ENCODE measurements at places on chromosomes 2 and 18.
A peak's percentile ranks its signal among the peaks of the same experiment; 100 is the strongest.

- H3K4me1 ChIP-seq, result no peaks in the 10 kb centered on the region
- H3K36me3 ChIP-seq, result no peaks in the 10 kb centered on the region
- no peak for DNase-seq
- no peak overlapping the region for H3K27ac ChIP-seq
- no peaks in the 10 kb centered on the region for H3K27me3 ChIP-seq
These were observed 76.8 kb downstream of the MAPRE2 start for GRCh38 chr18:35117951-35118411.

DNA sequence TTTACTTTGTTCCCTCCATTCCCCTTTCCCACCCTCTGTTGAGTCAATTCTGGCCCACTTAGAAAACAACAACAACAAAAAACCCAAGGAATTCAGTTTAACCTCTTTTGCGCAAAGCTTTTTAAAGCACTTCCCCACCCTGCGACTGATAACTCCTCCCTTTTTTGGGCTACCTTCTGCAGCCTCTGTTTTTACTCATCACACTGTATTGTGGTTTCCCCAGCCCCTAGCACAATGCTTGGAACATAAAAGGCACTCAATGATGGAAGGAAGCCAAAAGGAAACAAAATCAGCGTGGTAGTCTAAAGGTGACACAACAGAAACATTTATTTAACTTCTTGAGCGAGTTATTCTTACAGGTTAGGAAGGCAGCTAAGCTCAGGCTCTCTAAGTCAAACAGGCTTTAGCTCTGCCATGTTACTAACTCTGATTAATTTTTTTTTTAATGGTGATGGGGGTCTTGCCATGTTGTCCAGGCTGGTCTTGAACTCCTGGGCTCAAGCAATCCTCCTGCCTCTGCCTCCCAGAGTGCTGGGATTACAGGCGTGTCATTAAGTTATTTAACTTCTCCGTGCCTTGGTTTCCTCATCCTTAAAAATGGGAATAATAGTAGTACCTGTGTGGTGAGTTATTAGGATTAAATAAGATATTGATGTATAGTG lies 1.3 kb downstream of the CEP68 start:
- peaks cover 6% of the 10 kb centered on the region for H3K36me3 ChIP-seq
- H3K4me1 ChIP-seq, result peaks cover 9% of the 10 kb centered on the region
- peak overlapping the region; percentile 61 for H3K4me3 ChIP-seq
- peak overlapping the region; percentile 85 for H3K27ac ChIP-seq
- no peak for DNase-seq
- H3K27me3 ChIP-seq, result no peaks in the 10 kb centered on the region

GRCh38 chr2:31365834-31366505 lies 48.6 kb downstream of the XDH start:
- no peaks in the 10 kb centered on the region for H3K4me1 ChIP-seq
- H3K27ac ChIP-seq, result no peak overlapping the region
- no peaks in the 10 kb centered on the region for H3K27me3 ChIP-seq

GRCh38 chr2:4130651-4131050 lies 427.3 kb downstream of the DCDC2C start:
- DNase-seq, result no peak
- H3K4me3 ChIP-seq, result no peak overlapping the region
- H3K4me1 ChIP-seq, result no peaks in the 10 kb centered on the region
- no peaks in the 10 kb centered on the region for H3K36me3 ChIP-seq

DNA sequence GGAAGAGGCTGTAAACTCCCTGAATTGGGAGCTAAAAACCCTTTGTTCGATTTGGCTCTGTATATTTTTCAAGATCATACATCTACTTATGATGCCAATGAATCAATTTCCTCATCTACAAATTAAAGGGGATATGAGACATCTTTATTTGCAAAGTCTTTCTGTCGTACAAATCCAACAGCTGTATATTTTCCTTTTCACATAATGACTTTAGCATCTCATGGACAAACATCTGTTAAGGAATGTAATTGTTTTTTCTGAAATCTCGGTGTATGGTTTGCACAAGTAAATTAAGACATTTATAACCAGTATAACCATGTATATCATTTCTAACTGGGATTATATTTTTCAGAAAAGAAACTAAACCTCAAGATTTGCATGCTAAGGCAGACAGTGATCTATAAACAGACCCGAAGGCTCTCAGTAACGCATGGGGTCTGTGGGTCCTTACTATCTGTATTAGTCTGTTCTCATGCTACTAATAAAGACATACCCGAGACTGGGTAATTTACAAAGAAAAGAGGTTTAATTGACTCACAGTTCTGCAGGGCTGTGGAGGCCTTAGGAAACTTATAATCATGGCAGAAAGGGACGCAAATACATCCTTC lies 130.8 kb downstream of the SLC8A1 start:
- no peak for DNase-seq
- H3K4me3 ChIP-seq, result no peak overlapping the region
- no peaks in the 10 kb centered on the region for H3K27me3 ChIP-seq
- H3K4me1 ChIP-seq, result no peaks in the 10 kb centered on the region
- H3K27ac ChIP-seq, result no peak overlapping the region

- H3K36me3 ChIP-seq, result no peaks in the 10 kb centered on the region
- no peak for DNase-seq
- no peaks in the 10 kb centered on the region for H3K27me3 ChIP-seq
- peaks cover 15% of the 10 kb centered on the region for H3K4me1 ChIP-seq
- H3K27ac ChIP-seq, result no peak overlapping the region
These were observed 108.4 kb upstream of the SH3BP4 start for GRCh38 chr2:234843411-234843810.

- no peak overlapping the region for H3K4me3 ChIP-seq
- no peak for DNase-seq
- peaks cover 6% of the 10 kb centered on the region for H3K36me3 ChIP-seq
- H3K4me1 ChIP-seq, result no peaks in the 10 kb centered on the region
These were observed 25.3 kb upstream of the STARD7 start for GRCh38 chr2:96233880-96234316.

GRCh38 chr2:44951714-44952113 lies 10.2 kb downstream of the SIX3 start:
- H3K4me1 ChIP-seq, result no peaks in the 10 kb centered on the region
- no peak for DNase-seq
- no peaks in the 10 kb centered on the region for H3K36me3 ChIP-seq
- no peak overlapping the region for H3K27ac ChIP-seq

- no peak overlapping the region for H3K4me3 ChIP-seq
- H3K4me1 ChIP-seq, result peaks cover 8% of the 10 kb centered on the region
- H3K27ac ChIP-seq, result peak overlapping the region; percentile 70
- DNase-seq, result no peak
- H3K27me3 ChIP-seq, result no peaks in the 10 kb centered on the region
These were observed 4.7 kb upstream of the STAT1 start for GRCh38 chr2:191018643-191019119.

- no peaks in the 10 kb centered on the region for H3K4me1 ChIP-seq
- H3K27ac ChIP-seq, result no peak overlapping the region
- H3K36me3 ChIP-seq, result no peaks in the 10 kb centered on the region
- H3K27me3 ChIP-seq, result no peaks in the 10 kb centered on the region
- no peak overlapping the region for H3K4me3 ChIP-seq
These were observed 851.6 kb upstream of the SALL3 start for GRCh38 chr18:78128004-78128403.

GRCh38 chr2:25473758-25474340 lies 132.1 kb upstream of the DNMT3A start:
- no peak overlapping the region for H3K4me3 ChIP-seq
- H3K36me3 ChIP-seq, result no peaks in the 10 kb centered on the region
- H3K27me3 ChIP-seq, result no peaks in the 10 kb centered on the region
- peaks cover 3% of the 10 kb centered on the region for H3K4me1 ChIP-seq

- H3K4me1 ChIP-seq, result no peaks in the 10 kb centered on the region
- no peak for DNase-seq
- no peak overlapping the region for H3K4me3 ChIP-seq
- no peaks in the 10 kb centered on the region for H3K36me3 ChIP-seq
- no peak overlapping the region for H3K27ac ChIP-seq
- no peaks in the 10 kb centered on the region for H3K27me3 ChIP-seq
These were observed 191.0 kb downstream of the GLI2 start for GRCh38 chr2:120926463-120927264.

- H3K4me3 ChIP-seq, result no peak overlapping the region
- no peak overlapping the region for H3K27ac ChIP-seq
- H3K36me3 ChIP-seq, result peaks cover 16% of the 10 kb centered on the region
These were observed 16.2 kb downstream of the STK25 start for GRCh38 chr2:241492174-241492565.

DNA sequence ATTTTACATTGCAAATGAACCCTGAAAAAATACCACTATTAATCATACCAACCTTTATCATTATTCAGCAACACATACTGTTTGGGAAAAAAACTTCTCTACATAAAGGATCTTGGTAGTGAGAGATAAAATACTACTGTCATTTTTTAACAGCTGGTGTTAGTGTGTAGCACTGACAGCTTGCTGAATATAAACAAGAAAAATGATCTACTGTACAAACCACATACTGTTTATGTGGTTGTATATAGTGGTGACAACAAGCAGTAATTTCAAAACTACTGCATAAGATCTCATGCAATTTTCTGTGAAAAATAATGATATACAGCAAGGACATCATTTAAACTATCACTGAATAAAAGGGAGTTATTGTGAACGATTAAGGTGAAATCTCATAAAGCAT lies 601.2 kb downstream of the LRP1B start:
- H3K36me3 ChIP-seq, result no peaks in the 10 kb centered on the region
- H3K27ac ChIP-seq, result no peak overlapping the region
- H3K27me3 ChIP-seq, result no peaks in the 10 kb centered on the region
- no peak overlapping the region for H3K4me3 ChIP-seq
- H3K4me1 ChIP-seq, result no peaks in the 10 kb centered on the region

DNA sequence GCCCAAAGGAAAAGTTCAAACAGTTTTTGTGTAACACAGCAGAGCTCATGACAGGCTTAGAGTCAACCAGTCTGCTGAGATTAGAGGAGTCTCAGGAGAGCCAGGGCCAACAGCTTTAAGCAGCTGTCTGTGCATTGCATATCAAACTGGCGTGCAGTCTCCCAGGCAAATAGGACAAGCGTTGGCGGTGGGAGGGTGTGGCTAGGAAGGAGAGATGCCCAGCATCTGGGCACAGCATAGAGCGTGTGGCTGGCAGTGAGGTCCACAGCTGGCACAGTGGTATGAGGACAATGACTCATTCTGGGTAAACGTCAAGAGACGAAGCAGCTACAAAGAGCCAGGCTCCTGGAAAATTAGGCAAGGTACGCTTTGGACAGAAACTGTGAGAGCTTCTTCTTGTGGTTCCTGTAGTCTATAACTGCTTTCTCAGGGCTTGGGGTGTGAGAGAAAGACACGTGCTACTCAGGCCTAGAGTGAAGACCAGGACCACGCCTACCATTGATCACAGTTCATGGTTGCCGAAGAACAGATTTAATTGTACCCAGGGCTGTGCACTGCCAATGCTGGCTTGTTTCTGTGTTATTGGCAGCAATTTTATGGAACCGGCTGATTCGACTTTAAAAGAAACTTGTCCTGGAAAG lies 14.8 kb downstream of the ZAP70 start:
- no peaks in the 10 kb centered on the region for H3K36me3 ChIP-seq
- no peak for DNase-seq
- no peaks in the 10 kb centered on the region for H3K4me1 ChIP-seq
- no peak overlapping the region for H3K27ac ChIP-seq
- H3K4me3 ChIP-seq, result no peak overlapping the region

DNA sequence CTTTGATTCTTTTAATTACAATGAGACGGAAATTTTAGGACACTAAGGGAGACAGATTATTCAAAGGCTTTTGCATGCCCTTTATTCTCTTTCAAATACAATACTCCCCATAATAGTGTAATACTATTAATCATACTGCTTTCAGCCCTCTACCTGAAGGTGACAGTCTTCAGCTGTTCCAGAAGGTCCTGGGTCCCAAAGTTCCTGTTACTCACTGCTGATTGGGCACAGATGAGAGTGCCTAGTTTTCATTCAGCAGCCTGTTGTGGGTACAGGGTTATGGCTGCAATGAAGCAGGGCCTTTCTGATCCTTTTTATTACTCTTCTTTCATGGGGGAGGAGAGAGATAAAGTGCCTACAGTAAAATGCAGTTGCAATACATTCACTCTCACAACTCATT lies 80.2 kb downstream of the NUP35 start:
- no peak overlapping the region for H3K4me3 ChIP-seq
- no peak overlapping the region for H3K27ac ChIP-seq
- no peaks in the 10 kb centered on the region for H3K27me3 ChIP-seq
- H3K36me3 ChIP-seq, result no peaks in the 10 kb centered on the region
- no peaks in the 10 kb centered on the region for H3K4me1 ChIP-seq

Data from small intestine (tissue), 16 donors.